ENCODE measurements at places on chromosomes 2 and 18.

DNA sequence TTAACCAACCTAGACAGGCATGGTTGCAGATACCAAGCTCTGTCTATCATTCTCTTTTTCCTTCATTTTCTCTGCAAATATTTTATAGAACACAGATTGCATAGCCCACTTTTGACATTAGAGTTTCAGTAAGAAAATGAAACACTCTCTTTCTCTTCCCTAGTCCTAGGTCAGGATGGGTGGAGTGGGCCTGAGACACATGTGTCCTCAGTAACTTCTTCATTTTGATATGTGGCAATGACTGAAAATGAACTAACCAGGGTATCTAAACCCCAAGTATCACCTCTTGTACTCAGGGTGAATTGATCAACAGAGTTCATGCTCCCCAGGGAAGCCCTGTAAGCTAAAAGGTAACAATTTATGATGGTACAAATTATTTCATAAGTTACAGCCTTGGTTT lies 37.0 kb upstream of the KYNU start:
- DNase-seq, result no peak

DNA sequence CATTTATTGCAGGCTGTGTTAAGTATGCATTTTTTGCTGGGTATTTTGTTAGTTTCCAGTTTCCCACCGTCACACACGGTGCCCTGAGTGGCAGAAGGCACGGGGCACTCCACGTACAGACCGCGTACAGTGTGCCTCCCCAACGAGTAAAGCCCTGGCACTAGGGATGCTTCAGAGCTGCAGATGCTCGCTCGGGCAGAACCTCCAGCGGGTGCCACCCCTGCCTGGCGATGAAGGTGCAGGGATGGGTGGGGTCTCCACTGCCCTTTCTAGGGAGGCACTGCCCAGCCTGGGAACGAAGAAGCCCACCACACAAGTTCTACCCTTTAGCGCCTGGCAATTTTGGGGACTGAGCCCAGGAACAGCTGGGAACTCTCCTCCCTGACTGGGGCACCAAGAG lies 4.1 kb downstream of the GREB1 start:
- no peak for DNase-seq

DNA sequence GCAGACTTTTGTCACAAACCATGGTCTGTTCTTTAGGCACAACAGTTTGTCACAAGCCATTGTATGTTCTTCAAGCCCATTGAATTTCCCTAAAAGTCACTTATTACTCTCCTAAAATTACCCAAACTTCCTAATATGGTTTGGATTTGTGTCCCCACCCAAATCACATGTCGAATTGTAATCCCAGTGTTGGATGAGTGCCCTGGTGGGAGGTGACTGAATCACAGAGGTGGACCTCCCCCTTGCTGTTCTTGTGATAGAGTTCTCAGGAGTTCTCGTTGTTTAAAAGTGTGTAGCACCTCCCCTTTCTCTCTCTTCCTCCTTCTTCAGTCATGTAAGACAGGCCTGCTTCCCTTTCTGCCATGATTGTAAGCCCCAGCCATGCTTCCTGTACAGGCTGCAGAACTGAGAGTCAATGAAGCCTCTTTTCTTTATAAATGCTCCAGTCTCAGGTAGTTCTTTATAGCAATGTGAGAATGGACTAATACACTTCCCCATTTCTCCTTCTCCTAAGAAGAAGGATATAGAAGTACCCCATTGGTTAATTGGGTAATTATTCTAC lies 11.2 kb upstream of the GYPC start:
- no peak for DNase-seq

DNA sequence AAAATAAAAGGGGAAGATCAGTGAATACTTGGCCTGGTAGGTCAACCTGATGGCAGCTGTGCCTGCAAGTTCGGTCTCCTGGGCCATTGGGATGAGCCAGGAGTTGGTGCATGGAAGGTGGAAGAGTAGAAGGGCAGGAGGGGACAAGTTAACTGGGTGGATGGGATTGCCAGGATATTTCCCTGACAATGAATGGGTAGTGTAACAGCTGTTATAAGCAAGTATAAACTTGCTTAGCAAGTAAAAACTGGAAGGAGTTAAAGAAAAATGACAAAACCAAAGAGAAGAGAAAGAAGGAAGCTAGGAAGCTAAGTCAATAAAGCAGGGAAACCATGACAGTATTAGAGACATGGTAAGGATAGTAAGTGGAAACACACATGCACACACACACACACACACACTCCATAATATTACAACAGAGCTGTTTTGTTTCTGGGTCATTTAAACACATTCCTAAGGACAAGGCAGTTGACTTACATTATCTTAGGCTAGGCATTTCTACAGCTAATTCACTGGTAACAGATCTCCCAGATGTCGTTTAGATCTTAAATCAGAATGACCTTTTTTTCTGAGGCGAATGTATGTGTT lies 29.7 kb downstream of the MEP1B start:
- DNase-seq, result no peak

DNA sequence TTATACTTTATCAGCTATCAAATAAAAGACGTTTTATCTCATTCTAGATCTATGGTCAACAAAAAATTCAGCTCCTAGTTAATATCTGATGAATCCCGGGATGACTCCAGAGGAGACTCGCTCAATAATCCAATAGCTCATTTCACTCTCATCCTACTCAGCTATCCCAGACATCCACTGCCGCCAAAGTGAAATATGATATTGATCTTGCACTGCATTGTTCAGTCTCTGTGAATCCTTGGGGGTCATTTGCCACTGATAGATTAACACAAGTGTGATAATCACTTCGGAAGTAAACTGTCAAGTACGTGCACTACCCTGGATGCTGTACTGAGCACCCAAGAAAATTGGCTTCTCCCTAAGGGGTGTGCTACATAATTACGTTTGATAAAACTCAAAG lies 249.1 kb downstream of the SUCLG1 start:
- no peak for DNase-seq

GRCh38 chr2:229003256-229003655 lies 267.8 kb downstream of the PID1 start:
- DNase-seq, result no peak

DNA sequence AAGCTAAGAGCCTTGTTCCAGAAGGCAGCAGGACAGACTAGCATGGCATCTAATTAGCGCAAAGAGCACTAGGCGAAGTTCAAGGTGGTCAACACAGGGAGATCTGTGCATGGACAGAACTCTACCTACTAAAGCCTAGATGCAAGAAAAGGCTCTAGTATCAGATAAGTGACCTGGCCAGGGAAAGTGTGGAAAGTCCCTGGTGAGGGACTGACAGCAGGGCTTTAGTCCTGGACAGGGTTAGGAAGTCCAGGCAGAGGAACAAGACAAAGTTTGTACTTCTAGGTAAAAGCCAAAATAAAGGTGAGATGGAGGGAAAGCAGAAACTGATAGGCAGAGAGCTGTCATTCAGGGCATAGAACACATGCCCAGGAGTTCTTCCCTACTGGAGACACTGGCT lies 45.0 kb upstream of the PCBP1 start:
- no peak for DNase-seq

DNA sequence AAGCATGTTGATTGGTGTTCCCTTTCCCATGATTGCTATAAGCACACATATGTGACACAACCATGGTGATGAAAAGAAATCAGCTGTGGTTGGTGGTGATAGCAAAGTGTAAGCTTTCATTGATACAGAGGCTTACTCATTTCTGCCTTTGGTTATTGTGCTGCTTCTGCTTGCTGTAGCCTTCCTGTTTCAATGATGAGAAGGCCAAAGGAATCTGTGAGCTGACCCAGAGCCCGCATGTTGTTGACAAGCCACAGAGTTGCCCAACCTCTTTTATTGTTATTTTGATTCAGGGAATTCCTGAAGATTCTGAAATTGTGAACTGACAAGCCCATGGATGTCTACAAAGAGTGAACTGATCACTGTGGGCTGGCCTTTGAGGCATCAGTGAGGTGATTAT lies 164.4 kb downstream of the TMEFF2 start:
- no peak for DNase-seq

DNA sequence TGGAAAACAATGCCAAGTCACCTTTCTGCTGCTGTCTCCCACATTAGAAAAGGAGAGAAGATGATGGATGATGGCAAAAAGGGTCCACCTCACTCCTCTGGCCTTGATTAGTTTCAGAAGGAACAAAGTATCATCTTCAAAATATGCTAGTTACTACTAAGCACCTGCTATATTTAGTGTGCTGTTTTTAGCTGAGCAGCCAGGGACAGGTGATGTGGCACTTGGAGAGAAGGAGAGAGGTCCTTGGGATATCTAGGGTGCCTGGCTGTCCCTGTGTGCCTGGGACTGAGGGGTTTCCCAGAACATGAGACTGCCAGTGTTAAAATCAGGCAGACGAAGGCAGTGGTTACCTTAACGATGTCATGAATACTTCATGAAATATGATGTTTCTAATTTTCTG lies 235.5 kb upstream of the NT5C1B start:
- no peak for DNase-seq

DNA sequence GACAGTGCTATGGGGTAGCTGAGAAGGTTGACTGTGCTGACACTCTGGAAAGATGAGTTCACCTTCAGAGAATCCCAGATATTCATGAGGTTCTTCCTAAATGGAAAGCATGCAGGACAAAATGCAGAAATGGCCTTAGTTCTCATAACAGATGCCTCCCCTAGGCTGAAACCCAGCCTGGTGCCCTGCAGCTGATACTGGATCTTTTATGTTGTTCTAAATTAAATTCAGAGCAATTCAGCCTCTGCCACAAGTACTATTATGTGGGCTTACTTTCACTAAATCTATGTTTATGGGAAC lies 172.0 kb upstream of the SERPINE2 start:
- no peak for DNase-seq

DNA sequence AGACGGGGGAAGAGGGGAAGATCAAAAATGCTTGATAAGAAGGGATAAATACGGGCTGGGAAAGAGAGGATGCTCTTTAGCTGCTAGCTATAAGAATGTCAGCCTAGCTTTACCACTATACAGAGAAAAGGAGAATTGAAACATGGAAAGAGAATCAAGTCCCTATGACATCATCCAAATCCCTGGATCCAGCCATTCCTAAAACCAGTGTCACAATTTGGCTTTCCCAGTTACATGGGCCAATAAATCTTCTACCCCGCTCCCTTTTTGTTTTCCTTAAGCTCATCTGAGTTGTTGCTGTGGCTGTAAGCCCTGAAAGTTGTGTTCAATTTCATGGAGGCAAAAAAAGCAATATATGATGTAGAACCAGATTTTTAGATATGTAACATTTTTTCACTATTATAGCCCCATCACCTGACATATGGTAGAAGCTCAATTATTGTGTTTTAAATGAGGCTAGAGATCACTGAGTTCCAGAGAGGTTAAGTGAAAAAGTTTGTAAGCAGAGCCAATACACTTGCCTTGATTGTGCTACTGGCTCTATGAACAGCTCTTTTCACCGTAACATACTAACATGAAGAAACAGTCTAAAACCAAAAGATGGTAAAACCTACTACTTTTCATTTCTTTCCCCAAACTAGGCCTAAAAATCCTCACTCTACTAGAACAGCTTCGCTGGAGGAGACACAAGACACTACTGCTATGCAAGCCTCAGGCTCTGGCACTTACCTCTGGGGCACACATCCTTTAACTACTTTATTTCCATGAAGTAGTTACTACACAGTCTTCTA lies 4.3 kb downstream of the HNRNPLL start:
- DNase-seq, result no peak

- DNase-seq, result no peak
Measured at GRCh38 chr2:1553671-1554295, 140.5 kb downstream of the TPO start.

DNA sequence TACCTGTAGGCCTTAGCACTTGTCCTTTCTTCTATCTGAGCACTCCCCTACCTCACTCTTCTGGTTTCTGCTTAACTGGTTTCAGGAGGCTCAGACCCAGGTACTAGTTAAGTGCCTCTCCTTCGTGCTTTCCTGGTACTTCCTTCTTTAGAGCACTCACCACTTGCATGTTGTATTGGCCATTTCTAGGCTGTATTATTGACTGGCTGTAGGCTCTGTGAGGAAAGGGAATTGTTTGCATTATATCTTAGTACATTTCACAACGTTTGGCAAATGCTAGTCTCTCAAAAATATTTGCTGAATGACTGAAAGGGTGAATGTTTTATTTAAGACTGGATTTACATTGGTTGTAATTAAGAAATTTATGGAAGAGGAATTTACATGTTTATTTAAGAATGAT lies 36.0 kb upstream of the SCN1A start:
- DNase-seq, result no peak

GRCh38 chr2:74511104-74511989 lies 2.9 kb upstream of the TLX2 start:
- no peak for DNase-seq

- DNase-seq, result no peak
Measured at GRCh38 chr2:161426922-161427663, 11.0 kb downstream of the TBR1 start.

DNA sequence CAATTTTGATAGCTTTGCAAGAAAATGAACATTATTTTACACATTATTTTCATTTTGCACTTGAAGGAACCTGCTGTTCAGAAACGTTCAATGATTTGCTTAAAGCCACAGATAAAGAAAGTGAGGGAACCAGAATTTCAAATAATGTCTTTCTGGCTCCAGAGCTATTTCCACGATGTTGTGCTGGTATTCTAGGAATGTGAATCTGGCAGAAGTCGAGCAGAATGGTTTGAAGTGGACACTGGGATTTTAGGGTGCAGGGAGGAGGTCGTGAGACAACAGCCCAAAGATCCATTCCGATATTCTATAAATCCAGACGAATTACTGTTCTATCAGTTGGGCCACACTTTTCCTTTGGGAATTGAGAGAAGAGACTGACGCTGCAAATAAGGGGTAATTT lies 2.2 kb downstream of the CCDC102B start:
- DNase-seq, result no peak

- DNase-seq, result no peak
Measured at GRCh38 chr2:155871940-155872339, 460.6 kb downstream of the NR4A2 start.

DNA sequence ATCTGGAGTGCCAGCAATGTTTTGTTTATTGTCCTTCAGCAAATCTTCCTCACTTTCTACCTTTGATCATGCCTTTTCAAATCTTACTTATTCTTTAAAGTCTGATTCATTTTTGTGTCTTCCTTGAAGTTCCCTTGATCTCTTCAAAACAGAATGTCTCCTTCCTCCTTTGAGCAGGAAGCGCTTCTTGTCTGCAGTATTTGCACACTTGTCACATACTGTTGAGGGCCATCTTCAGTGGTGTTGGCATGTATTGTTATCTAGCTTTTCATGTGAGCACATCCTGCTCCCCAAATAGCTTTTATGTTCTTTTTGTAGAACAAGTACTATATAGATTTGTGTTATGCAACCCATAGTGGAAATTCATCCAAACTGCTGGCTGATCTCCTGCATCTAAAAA lies 5.9 kb upstream of the CERS6 start:
- DNase-seq, result no peak

GRCh38 chr18:49072524-49072934 lies 121.8 kb upstream of the SMAD7 start:
- no peak for DNase-seq

- DNase-seq, result no peak
Measured at GRCh38 chr2:165953306-165953654, 296 bp downstream of the TTC21B start.
